ENCODE measurements at places on chromosomes 4 and X. TPM values are rescaled to one million over a fixed set of nuclear protein-coding genes. Genes with fewer than 3 reads are reported as not detected.

BCOR gene
- 16.9 TPM for total RNA-seq

MAGEA9B gene
- total RNA-seq, result not detected

GRIA3 gene
- 0.73 TPM for total RNA-seq

MID1 gene
- total RNA-seq, result 7.0 TPM

GRCh38 chr4:5127556-5127955 lies 76.3 kb downstream of the STK32B start:
- DNase-seq, result no peak

CYTL1 gene
- total RNA-seq, result 0.81 TPM

Data from Right ventricle myocardium inferior (tissue), 1 donor.